ENCODE measurements at places on chromosomes 5 and 9. TPM values are rescaled to one million over a fixed set of nuclear protein-coding genes. Genes with fewer than 3 reads are reported as not detected.

The DPYSL3 gene
- 67.0 TPM for total RNA-seq

The TMEM252 gene
- total RNA-seq = not detected

The EQTN gene
- not detected for total RNA-seq

The MTAP gene
- total RNA-seq = 31.6 TPM

The ACSL6 gene
- not detected for total RNA-seq

The TNC gene
- 27.0 TPM for total RNA-seq

The PCDHA6 gene
- 0.58 TPM for total RNA-seq

The PHYHD1 gene
- 0.23 TPM for total RNA-seq

The ADCY2 gene
- not detected for total RNA-seq

The CCDC183 gene
- total RNA-seq = 0.48 TPM

The SLC36A2 gene
- total RNA-seq = not detected

The ZBTB26 gene
- total RNA-seq = 4.2 TPM

The GFI1B gene
- total RNA-seq = not detected

The DBH gene
- not detected for total RNA-seq

The TMEM171 gene
- 2.3 TPM for total RNA-seq

The SPINK4 gene
- total RNA-seq = not detected

The RBM22 gene
- total RNA-seq = 43.2 TPM
